Inflammatory macrophage (primary cell): ENCODE measurements at places on chromosomes 6 and 20.

GRCh38 chr6:105196076-105196475, 16.3 kb upstream of the POPDC3 start:
- no peak for DNase-seq

- peak; percentile 13 for DNase-seq
These were observed 14.7 kb upstream of the PYGB start for GRCh38 chr20:25233016-25233772.

- DNase-seq: no peak
These were observed 2.9 kb upstream of the BMP2 start for GRCh38 chr20:6764619-6765018.

DNA sequence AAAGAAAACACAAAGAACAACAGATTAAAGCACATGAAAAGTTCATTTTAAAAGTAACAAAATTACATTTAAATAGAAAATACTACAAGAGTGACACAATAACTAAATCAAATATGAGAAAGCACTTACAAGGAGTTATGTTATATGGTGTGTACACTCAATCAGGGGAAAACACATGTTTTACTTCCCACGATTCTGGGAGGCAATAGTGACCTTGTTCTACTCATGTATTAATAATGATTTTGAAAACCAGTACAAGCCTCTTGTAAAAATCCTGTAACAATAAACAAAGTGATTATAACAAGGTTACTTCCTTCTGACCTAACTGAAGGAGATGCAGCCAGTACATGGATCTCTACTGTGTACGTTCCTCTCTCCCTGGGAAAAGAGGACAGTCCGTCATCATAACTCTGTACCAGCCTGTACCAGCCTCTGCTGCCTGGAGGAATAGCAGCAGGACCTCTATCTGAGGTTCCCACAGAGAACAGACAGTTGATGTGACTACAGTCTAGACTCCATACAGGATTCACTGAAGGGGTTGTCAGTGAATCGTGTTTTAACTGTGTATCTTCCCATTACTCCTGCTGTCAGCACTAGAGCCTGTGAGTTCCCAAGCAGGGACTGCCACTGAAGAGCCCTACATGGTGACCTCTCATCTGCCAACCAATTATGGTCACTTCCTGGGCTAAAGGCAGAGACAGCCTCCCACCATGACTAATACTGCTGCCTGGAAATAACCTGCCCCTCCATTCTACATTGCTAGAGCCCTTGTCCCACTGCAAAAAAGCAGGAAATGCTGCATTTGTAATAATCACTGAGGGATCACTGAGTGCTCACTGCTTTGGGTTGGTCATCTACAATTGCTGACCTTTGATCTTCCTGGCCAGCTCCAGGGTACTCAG, 149.7 kb downstream of the KIF16B start:
- no peak for DNase-seq
